Muscle of back (tissue), 13 donors: ENCODE measurements at places on chromosomes 5 and 9.

DNA sequence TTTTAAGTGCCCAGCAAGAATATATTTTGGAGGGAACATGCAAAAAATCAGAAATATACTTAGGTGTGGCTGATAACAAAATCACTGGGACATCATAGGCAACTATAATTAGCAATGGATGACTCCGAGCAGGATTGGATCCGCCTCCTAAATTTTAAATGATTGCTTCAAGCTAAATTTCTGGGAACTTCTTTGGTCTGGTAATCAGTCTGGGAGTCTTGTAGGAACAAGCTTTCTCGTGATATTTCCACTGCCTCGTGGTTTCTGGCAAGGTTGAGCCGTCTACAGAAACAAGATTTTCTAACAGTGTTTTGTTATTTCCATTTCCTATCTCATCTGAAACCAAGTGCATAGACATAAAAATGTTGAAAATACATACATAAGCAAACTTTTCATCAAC, 232.6 kb downstream of the BNC2 start:
- DNase-seq, result no peak

- no peak for DNase-seq
Measured at GRCh38 chr5:102307232-102307631, 11.1 kb upstream of the SLCO4C1 start.

- no peak for DNase-seq
Measured at GRCh38 chr9:135213566-135213965, 126.1 kb downstream of the OLFM1 start.

- no peak for DNase-seq
Measured at GRCh38 chr5:58793888-58794657, 211.2 kb downstream of the RAB3C start.

DNA sequence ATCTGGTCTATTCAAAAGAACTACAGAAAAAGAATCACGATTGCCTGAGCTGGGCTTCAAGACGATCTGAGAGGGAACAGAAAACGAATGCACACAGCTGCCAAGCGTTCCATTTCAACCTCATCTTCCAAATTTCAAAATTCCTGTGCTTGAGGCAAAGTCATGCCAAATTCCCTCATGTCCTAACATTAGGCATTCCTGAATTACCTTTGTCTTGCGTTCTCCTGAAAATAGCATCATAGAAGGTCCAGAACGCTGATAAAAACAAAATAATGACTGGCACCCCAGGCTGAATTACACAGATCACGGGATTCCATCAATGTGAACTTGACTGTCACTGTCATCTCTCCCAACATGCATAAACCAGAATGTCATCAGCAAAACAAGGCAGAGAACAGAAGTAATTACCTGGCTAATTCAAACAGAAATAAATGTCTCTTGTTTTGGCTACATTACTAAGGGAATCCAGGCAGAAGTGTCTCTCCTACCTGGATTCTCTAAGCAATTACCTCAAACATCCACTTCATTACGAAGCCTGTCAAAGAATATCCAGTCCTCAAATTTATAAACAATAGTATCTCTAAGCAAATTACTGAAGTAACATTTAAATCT, 12.0 kb upstream of the CDH6 start:
- DNase-seq, result no peak

- DNase-seq, result no peak
Measured at GRCh38 chr5:180178531-180179441, 30.2 kb downstream of the RASGEF1C start.

DNA sequence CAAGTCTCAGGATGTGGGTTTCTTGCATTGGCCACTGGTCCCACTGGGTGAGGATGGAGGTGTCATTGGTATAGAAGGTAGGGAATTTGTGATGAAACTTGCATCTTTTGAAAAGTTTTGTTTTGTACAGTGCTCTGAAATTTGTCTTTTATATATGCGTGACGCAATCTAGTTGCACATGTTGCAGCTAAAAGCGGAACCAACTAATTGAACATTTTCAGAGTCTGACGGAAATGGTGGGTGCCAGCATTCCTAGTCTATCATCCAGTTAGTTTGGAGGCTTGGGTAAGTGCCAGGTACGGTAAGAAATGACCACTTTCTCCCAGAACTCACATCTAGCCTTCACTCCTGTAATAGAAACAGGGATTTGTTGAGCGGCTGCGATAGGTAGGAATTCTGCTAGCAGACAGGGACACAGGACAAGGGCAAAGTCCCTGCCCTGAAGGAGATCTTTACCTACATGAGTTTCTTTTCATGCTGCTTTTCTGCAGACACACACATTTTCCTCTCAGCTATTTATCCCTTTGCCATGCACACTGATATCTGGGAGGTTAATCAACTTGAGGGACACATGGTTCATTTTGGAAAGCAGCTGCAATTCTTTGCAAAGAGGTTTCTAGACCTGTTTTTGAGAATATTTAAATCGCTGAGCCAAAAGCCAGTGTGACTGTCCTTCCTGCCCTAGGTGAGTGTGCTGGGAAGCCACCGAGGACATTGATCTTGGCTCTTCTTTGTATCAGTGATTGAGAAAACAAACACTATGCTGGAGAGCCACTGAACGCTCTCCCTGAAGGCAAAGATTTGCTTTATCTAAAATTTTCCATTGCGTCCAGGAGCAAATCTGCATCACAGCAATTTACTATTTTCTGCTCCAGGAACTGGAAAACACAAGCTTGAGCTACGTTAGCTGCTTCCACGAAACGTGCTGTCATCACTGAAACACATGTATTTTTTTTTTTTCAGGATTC, 89.7 kb downstream of the DAP start:
- peak; percentile 60 for DNase-seq

DNA sequence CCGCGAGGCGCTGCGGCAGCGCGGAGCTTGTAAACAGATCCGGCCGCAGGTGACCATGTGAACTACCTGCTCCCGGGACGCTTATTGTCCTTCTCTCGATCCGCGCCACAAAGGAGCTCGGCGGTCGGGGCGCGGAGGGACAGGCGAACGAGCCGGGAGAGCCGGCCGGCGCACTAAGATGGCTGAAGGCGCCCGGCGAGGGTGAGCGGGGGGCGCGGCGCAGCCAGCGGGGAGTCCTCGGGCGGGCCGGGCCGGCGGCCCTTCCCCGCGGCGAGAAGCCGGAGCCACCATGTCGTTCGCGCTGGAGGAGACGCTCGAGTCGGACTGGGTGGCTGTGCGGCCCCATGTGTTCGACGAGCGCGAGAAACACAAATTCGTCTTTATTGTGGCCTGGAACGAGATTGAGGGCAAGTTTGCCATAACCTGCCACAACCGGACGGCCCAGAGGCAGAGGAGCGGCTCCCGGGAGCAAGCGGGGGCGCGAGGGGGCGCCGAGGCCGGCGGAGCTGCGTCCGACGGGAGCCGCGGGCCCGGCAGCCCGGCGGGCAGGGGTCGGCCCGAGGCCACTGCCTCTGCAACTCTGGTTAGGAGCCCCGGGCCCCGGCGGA, 535 bp downstream of the JMY start:
- peak; percentile 33 for DNase-seq
